Cerebellar cortex (tissue), 1 donor: ENCODE measurements at places on chromosomes 12 and 14.
A peak's percentile ranks its signal among the peaks of the same experiment; 100 is the strongest.

- DNase-seq, result peak; percentile 10
Measured at GRCh38 chr14:71235875-71236274, 328.6 kb downstream of the PCNX1 start.

DNA sequence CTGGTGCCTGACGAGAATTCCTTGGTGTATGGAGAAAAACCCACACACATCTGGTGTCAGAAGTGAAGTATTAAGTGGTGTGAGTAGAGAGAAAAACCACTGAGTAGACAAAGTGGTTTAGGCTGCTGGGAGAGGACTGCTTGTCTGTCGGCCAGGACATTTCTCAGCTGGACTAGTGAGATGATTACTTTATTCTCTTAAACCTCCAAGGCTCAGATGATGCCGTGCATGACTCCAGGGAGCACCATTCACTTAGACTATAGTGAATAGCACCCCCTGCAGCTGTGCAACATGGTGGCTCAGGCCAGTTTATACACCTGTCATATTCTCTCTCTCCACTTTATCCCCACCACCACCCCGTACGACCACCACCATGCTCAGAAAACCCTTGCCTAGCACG lies 28.5 kb upstream of the NFYB start:
- no peak for DNase-seq

- peak; percentile 15 for DNase-seq
Measured at GRCh38 chr12:64039281-64039871, 182.7 kb downstream of the KICS2 start.

- DNase-seq, result no peak
Measured at GRCh38 chr14:104545942-104546501, 33.5 kb upstream of the C14orf180 start.

DNA sequence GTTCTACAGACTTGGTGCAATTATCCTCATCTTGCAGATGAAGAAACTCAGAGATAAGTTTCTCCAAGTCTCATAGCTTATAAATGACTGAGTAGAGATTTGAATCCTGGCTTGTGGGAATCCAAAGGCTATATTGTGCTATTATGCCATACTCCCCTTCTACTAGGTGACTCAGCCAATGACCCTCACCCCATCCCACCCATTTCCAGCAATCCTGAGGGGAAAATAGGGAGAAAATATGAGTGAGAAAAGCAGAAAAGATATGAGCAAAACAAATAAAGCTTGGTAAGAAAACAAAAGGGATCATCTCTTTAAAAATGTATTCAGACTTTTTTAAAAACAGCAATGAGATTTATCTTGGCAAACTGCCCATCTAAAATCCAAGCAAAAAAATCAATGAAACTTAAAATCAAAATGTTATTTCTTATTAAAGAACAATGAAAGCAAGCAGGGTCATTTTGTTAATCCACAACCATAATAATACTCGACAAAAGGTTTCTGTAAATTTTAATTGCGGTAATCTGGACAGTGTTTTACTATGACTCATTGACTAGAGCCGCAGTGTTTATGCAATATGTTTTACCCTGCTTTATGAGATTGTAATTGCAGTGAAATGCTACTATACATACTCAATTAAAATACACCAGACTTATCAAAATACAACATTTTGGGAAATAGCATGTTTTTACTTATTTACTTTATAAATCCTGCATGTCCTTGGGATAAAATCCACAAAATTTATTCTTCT lies 13.1 kb upstream of the LGR5 start:
- no peak for DNase-seq

DNA sequence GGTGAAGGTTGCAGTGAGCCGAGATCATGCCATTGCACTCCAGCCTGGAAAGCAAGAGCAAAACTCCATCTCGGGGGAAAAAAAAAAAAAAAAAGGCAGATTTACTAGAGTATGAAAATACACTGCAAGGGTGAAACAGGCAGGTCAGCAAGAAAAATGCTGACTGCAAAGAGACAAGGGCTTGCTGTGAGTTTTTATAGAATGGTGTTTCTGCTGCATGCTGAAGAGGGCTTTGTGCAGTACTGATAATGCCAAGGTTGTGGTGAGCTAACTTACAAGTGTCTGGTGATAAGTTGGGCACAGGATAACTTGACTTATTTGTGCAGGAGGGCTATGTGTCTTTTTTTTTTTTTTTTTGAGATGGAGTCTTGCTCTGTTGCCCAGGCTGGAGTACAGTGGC lies 25.9 kb upstream of the SRP54 start:
- DNase-seq, result no peak

- DNase-seq, result no peak
Measured at GRCh38 chr12:114186241-114187002, 219.5 kb downstream of the TBX5 start.

GRCh38 chr12:78898416-78898815 lies 33.8 kb downstream of the SYT1 start:
- DNase-seq, result peak; percentile 97

GRCh38 chr14:76812093-76812421 lies 625 bp downstream of the ANGEL1 start:
- DNase-seq, result peak; percentile 51

DNA sequence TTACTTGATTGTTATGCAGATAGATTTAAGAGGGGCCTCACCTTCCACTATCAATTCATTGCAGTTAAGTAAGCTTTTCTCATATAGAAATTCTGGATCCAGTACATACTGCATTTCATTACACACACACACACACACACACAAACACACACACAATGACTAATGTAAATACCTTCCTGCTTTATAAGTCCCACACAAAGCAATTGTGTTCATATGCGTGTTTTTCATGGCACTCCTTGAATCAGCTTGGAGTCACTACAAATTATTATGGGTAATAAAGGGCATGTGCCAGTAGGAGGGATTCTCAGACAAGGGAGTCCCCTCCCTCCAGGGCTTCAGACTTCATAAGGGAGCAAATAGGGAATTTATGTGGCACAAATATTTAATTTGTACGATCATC lies 4.5 kb downstream of the MIPOL1 start:
- no peak for DNase-seq

DNA sequence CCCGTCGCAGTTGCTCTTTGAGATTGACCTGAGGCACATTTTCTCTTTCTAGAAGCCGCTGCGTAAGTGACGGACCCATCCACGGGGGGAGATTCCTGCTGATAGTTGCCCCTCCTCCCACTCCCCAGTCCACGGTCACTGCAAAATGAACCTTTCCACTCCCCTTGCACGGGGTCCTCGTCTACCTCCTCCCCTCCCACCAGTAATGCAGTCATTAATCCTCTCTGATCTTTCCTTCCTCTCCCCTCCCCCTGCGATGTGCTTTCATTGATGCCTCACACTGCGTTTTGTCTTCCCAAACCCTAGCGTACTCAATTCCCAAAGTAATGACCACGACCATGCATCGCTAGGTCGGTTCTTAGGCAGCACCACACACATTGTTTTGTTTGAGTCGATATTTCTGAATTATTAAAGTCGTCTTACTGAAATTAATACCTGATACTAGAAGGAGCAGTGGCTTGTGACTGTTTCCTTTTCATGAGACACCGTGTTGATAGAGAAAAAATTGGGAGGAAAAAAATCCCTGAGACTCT lies 857 bp downstream of the ETNK1 start:
- DNase-seq, result peak; percentile 50

DNA sequence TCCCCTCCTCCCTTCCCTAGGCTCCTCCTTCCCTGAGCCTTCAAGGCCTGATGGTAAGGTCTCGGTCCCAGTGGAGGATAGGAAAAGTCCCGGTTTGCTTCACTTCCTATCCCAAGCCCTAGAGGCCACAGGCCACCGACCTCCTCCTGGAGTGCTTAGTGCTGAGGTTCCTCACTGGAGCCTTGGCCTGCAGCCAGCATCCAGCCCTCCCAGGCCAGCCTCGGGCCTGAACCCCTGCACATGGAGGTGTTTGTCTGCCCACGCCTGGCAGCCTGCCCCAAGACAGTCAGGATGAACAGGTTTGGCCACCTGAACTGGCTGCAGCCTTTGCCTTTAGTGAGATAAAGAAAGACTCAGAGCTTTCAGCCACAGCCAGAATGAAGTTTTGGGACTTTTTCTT lies 15.8 kb upstream of the KRT7 start:
- DNase-seq, result no peak

DNA sequence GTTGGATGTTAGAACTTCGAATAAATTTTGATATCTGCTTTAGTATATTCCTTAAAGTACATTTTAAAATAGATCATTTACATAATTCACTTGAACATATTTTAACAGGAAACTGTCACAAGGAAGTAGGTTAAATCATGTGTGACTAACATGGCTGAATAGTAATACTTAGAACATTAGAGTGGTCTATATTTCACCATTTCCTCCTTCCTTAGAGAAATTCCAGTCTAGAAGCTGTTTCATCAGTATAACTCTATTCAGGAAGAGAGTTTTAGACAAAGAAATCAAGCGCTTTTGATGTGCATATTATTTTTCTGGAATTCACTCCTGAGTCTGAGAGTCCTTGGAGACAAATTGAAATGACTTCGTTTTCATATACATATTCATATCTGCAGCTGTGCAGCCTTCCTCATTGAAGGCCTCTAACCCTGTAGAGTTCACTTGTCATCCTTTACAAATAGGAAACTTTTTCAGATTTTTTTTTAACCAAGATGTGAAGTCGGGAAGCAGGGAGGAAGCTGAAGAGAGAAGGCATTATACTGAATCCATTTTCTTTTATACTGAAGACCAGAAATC lies 28.4 kb downstream of the IRAK3 start:
- no peak for DNase-seq

GRCh38 chr14:36056845-36057244 lies 119.7 kb downstream of the PTCSC3 start:
- no peak for DNase-seq

GRCh38 chr14:24437020-24437735 lies 5.4 kb downstream of the SDR39U1 start:
- no peak for DNase-seq

DNA sequence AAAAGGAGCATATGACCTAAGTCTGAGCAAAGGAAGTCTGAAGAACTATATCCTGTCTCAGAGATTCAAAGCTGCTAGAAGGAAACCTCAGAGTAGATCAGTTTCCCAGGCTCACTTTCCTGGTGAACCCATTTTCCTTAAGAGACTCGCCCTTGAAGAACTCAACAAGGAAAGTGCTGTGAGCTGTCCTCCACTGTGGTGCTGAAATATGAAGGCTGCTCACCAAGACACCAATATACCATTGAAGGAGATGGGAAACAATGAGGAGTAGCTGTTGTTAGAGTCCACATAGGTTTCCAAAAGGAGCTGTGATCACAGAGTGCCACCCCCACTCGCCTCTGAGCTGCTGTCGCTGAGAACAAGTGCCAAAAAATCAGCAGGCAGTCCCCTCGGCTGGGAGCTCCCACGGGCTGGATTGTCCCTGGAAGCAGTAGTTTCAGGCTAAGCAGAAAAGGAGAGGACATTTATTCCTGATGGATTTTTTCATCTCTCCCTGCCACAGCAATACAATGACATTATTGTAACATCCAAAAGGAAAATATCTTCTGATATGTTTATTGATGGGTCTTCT lies 282.1 kb downstream of the RPS29 start:
- peak; percentile 5 for DNase-seq
